HFFc6 (cell line): ENCODE measurements at places on chromosomes 4 and X. TPM values are rescaled to one million over a fixed set of nuclear protein-coding genes. Genes with fewer than 3 reads are reported as not detected.
A peak's percentile ranks its signal among the peaks of the same experiment; 100 is the strongest.

DNA sequence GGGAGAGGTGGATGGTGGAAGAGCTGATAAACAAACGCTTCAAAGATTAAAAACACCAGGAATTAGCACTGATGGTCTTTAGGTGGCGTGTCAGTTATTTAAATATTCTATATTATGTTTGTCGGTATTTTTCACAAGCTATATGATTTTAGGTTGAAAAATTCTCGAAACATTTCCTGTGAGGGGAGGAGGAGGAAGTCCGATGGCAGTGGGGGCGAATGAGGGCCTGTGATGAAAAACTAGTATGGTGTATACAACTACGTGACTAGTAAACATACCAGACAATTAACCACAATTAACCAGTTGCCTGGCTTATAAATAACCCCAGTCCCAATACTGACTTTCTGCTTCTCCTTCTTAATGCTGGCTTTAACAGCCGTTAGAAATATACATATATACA lies 595 bp upstream of the NAP1L2 start:
- H3K27me3 ChIP-seq, result peaks cover 2% of the 10 kb centered on the region; the same call in 1 of the 2 replicates
- no peaks in the 10 kb centered on the region; the same call in 1 of the 2 replicates for H3K4me1 ChIP-seq
- H3K36me3 ChIP-seq, result no peaks in the 10 kb centered on the region
- DNase-seq, result no peak
- H3K27ac ChIP-seq, result no peak overlapping the region

DNA sequence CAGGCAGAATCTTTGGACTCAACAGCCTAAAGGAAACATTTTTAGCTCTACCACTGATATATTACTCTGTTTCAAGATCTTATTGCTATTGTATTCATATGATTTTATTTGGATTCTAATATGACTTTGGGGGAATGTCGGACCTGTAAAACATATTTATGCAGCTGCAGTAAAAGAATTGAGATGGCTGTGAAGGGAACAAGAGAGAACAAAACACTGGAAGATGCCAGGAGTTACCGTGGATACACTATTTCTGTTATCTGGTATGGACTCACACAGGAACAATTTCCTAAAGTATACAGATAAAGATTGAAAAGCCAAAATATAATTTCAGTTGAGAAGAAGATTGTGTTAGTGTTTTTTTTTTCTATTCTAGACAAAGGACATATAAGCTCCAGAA lies 113.0 kb upstream of the DCLK2 start:
- no peak for DNase-seq
- H3K27ac ChIP-seq, result no peak overlapping the region
- H3K4me1 ChIP-seq, result peaks cover 18% of the 10 kb centered on the region

DNA sequence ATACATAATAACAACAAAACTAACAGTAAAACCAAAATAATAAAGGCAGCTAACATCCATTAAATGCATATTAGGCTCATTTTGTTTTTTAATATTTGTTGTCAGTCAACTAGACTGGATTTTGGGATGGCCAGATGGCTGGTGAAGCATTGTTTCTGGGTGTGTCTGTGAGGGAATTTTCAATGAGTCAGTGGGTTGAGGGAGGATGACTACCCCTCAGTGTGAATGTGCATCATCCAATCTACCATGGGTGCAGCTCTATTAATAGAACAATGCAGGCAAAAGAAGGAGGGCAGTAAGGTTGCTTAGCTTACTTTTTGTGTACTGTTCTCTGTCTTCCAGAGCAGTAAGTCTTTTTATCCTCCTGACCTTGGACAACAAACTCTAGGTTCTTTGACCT lies 484.2 kb upstream of the HS3ST1 start:
- H3K4me3 ChIP-seq, result no peak overlapping the region
- H3K27me3 ChIP-seq, result no peaks in the 10 kb centered on the region
- 0 out of 2 replicates have a peak, but pooled peaks cover 5% of the 10 kb centered on the region for H3K36me3 ChIP-seq
- no peaks in the 10 kb centered on the region for H3K4me1 ChIP-seq
- no peak overlapping the region for H3K27ac ChIP-seq

GRCh38 chr4:77089866-77090265 lies 14.1 kb upstream of the CCNI start:
- DNase-seq, result no peak
- peaks cover 18% of the 10 kb centered on the region for H3K4me1 ChIP-seq
- no peaks in the 10 kb centered on the region; the same call in 1 of the 2 replicates for H3K36me3 ChIP-seq

DNA sequence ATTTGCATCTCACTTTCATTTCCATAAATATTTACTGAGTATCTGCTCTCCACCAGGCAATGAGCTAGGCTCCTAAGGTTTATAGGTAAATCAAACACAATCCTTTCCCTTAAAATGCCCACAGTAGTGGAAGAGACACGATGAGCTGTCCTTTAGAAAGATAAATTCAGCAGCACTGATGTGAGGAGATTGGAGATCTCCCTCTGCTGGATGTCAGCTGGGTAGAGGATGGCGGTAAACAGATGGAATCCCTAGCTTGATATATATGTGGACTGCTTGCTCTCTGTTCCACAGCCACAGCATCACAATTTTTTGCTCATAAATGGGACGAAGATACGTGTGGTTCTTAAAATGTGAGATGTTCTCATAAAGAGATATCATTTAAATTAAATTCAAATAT lies 216.4 kb upstream of the RASGEF1B start:
- H3K27me3 ChIP-seq, result no peaks in the 10 kb centered on the region
- no peak overlapping the region for H3K27ac ChIP-seq
- no peaks in the 10 kb centered on the region for H3K36me3 ChIP-seq
- no peak overlapping the region for H3K4me3 ChIP-seq
- no peak for DNase-seq

DNA sequence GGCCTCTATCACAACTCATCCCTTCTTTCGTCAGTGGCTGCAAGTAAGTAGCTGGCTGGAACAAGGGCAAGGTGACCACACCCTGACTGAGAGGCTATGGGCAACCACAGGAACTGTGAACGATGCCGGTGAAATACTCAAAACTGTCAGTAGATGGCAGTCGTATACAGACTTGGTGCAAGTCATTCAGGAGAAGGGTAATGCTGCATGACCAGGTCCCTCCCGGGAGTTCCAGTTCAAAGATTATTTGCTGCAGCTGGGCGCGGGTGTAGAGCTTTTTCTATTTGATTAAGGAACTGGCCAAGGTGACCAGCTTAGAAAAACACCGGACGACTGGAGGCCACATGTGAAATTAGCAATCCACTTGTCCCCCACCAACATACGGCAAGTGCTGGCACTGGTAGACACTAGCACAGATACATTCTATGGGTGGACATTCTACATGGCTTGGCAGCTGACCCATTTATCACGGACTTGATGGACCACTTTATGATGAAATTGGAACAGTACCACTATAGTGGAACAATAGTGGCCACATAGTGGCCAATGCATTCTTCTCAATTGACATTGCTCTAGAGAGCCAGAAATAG lies 726.6 kb downstream of the TRAM1L1 start:
- H3K36me3 ChIP-seq, result no peaks in the 10 kb centered on the region
- peak; percentile 36 for DNase-seq
- no peak overlapping the region for H3K27ac ChIP-seq
- no peaks in the 10 kb centered on the region for H3K4me1 ChIP-seq

DNA sequence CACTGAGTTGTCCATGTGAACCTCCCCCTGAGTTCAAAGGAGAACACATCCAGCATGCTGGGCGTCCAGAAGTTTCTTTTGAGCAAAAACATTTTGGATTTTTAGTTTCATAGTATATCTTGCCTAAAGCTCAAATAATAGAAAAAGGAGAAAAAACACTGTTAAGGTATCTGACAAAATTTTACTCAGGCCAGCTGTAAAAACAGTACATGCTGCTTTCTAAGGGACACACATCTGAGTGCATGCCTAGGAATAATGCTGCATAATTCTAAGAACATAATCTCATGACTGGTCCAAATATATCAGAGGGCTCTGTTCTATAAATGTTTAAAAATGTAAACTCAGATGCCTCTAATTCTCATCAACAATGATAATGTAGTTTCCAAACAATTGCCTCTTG lies 561.3 kb upstream of the INTU start:
- no peak for DNase-seq
- H3K27me3 ChIP-seq, result no peaks in the 10 kb centered on the region
- H3K4me1 ChIP-seq, result no peaks in the 10 kb centered on the region
- H3K4me3 ChIP-seq, result no peak overlapping the region

- no peaks in the 10 kb centered on the region for H3K4me1 ChIP-seq
- H3K4me3 ChIP-seq, result no peak overlapping the region
- H3K36me3 ChIP-seq, result no peaks in the 10 kb centered on the region; the same call in 1 of the 2 replicates
- peaks cover 2% of the 10 kb centered on the region for H3K27me3 ChIP-seq
These were observed 250.7 kb upstream of the ZFP42 start for GRCh38 chr4:187744911-187745310.

GRCh38 chr4:125368146-125368545 lies 53.4 kb downstream of the FAT4 start:
- H3K4me3 ChIP-seq, result peak overlapping the region; percentile 89
- H3K27me3 ChIP-seq, result no peaks in the 10 kb centered on the region; the same call in 1 of the 2 replicates
- H3K4me1 ChIP-seq, result peaks cover 36% of the 10 kb centered on the region
- H3K27ac ChIP-seq, result peak overlapping the region; percentile 94
- peak; percentile 20 for DNase-seq

- peak overlapping the region; percentile 74 for H3K4me3 ChIP-seq
- no peaks in the 10 kb centered on the region for H3K36me3 ChIP-seq
- H3K27ac ChIP-seq, result peak overlapping the region; percentile 64
These were observed 62.8 kb upstream of the NEIL3 start for GRCh38 chr4:177246641-177247584.

GRCh38 chrX:13463608-13464007 lies 105.8 kb upstream of the EGFL6 start:
- no peak overlapping the region for H3K4me3 ChIP-seq
- peak overlapping the region; percentile 73 for H3K27ac ChIP-seq
- peaks cover 4% of the 10 kb centered on the region; the same call in 1 of the 2 replicates for H3K36me3 ChIP-seq
- DNase-seq, result peak; percentile 48
- H3K27me3 ChIP-seq, result peaks cover 2% of the 10 kb centered on the region; the same call in 1 of the 2 replicates

GRCh38 chrX:74520291-74520690 lies 94.1 kb downstream of the RLIM start:
- H3K36me3 ChIP-seq, result no peaks in the 10 kb centered on the region
- no peak for DNase-seq
- H3K27me3 ChIP-seq, result no peaks in the 10 kb centered on the region
- H3K27ac ChIP-seq, result no peak overlapping the region
- H3K4me1 ChIP-seq, result peaks cover 19% of the 10 kb centered on the region
- H3K4me3 ChIP-seq, result no peak overlapping the region

DNA sequence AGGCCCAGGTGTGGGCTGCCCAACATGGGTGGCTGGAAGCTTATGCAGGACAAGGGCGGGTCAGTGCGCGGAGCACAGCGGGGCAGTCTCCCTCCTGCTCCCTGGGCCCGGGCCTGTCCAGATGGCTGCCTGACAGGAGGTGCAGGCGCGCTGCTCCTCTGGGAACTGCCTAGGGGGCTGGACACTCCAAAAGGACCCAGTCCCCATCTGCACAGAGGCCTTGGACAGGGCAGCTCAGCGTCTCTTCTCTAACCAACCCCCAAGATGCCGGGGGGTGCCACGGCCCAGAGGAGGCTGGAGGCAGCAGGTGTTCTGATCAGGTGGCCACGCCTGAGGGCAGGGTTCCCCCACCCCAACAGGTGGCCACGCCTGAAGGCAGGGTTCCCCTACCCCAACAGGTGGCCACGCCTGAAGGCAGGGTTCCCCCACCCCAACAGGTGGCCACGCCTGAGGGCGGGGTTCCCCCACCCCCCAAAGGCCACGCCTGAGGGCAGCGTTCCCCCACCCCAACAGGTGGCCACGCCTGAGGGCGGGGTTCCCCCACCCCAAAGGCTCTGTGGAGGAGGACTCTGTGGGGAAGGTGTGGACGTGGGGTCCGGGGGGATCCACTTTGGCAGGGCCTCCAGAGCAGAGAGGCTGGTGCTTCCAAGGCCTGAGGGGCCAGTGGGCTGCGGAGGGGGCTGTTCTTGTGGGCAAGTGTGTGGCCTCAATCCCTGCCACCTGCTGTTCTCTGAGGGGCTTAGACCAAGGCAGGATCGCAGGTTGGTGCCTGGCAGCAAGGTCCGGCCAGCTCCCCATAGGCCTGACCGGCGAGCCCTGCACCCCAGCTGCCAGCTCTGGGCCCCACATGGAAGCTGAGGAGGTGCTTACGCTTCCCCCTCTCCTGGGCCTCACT lies 36.1 kb downstream of the CPLX1 start:
- no peak overlapping the region for H3K27ac ChIP-seq
- H3K27me3 ChIP-seq, result peaks cover 33% of the 10 kb centered on the region
- no peaks in the 10 kb centered on the region; the same call in 1 of the 2 replicates for H3K4me1 ChIP-seq
- H3K4me3 ChIP-seq, result no peak overlapping the region
- DNase-seq, result no peak

GRCh38 chr4:121633653-121634052 lies 63.1 kb downstream of the ANXA5 start:
- no peak overlapping the region for H3K27ac ChIP-seq
- peaks cover 4% of the 10 kb centered on the region for H3K27me3 ChIP-seq
- no peak for DNase-seq
- H3K36me3 ChIP-seq, result no peaks in the 10 kb centered on the region

DNA sequence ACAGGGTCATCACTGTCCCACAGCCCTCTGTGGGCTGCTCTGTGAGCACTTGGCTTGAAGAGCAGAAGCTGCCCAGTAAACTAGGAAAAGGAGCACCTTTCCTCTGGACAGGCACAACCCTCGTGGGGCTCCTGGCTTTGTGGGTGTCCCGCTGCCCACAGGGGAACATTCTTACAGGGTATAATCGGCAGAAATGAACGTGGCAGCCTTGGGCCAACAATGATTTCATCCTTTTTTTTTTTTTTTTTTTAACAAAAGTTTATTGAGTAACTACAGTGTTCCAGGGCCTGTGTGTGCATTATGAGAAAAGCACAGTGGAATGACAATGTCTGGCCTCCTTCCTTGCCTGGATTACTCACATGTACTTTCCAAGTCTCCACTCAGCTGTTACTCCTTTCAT lies 197.2 kb downstream of the PDGFC start:
- no peaks in the 10 kb centered on the region; the same call in 1 of the 2 replicates for H3K27me3 ChIP-seq
- peak overlapping the region; percentile 87 for H3K27ac ChIP-seq
- peak overlapping the region; percentile 77 for H3K4me3 ChIP-seq
- peaks cover 83% of the 10 kb centered on the region for H3K4me1 ChIP-seq
- DNase-seq, result peak; percentile 88

DNA sequence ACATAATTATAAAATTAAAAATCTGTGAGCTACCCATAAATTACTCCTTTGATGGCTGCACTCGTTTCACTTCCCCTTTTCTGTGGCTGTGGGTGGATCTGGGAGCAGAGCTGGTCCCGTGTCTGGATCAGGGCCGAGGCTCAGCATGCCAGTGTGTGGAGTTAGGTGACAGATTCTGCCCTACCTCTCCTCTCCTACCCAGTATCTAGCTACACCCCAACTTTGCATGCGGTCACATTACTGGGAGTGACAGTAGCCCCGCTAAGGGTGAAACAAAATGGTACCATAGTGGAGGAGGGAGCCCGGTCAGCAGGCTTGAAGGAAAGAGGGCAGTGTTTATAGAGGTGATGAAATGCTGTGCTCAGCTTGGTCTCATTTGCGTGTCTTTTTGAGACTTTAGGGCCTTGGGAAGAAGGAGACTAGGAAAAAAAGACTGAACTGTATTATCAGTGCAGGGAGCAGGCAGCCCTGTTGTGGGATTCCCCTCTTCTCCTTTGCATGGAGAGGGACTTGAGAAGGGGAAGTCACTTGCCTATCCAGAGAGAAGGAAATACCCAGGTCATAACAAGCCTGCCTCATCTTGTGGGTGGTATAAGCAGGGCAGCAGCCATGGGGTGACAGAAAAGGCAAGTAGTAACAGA lies 48.4 kb downstream of the ARHGAP10 start:
- DNase-seq, result no peak
- H3K36me3 ChIP-seq, result no peaks in the 10 kb centered on the region
- H3K27ac ChIP-seq, result no peak overlapping the region
- peaks cover 69% of the 10 kb centered on the region for H3K4me1 ChIP-seq

Gene FANCB
- 6.6 to 9.2 TPM (median 8.7 TPM) in 3 replicates for total RNA-seq

Gene DUSP21
- not detected in 3 replicates for total RNA-seq

Gene TNIP3
- 0.41 to 0.70 TPM (median 0.53 TPM) in 3 replicates for total RNA-seq

Gene MMRN1
- total RNA-seq, result not detected in 2 replicates

Gene POLA1
- 6.5 to 12.5 TPM (median 10.8 TPM) in 3 replicates for total RNA-seq

Gene INPP4B
- 36.7 to 46.4 TPM (median 44.2 TPM) in 3 replicates for total RNA-seq

Gene MFAP3L
- 0.94 and 5.0 TPM in 2 replicates for total RNA-seq
